ENCODE measurements at places on chromosomes 6 and 20. TPM values are rescaled to one million over a fixed set of nuclear protein-coding genes. Genes with fewer than 3 reads are reported as not detected.

Gene EFCAB8
- total RNA-seq, result under 0.01 TPM

Gene KHDC1L
- not detected for total RNA-seq

Gene PRICKLE4
- total RNA-seq, result 0.26 TPM

Gene SSTR4
- total RNA-seq, result not detected

Gene PLCB4
- 13.7 TPM for total RNA-seq

Gene NKX2-4
- not detected for total RNA-seq

Gene VARS1
- 53.5 TPM for total RNA-seq

Gene LY6G6F
- total RNA-seq, result not detected

Gene RAD21L1
- total RNA-seq, result not detected
